ENCODE measurements at places on chromosomes 7 and 10. TPM values are rescaled to one million over a fixed set of nuclear protein-coding genes. Genes with fewer than 3 reads are reported as not detected.

OPALIN gene
- total RNA-seq: not detected

ATRNL1 gene
- not detected for total RNA-seq

CDHR1 gene
- total RNA-seq: not detected

TNS3 gene
- total RNA-seq: 56.6 TPM

CPA2 gene
- not detected for total RNA-seq

CELF2 gene
- 0.14 TPM for total RNA-seq

AKR1C1 gene
- total RNA-seq: not detected

AZGP1 gene
- 1.0 TPM for total RNA-seq

SMNDC1 gene
- 9.8 TPM for total RNA-seq

PNLIPRP2 gene
- total RNA-seq: not detected

ST8SIA6 gene
- not detected for total RNA-seq

Data from Karpas-422 (cell line).